ENCODE measurements at places on chromosomes 2 and 18.

GRCh38 chr2:217585362-217585761 lies 417.4 kb downstream of the TNS1 start:
- DNase-seq: no peak

- DNase-seq: no peak
Observed at GRCh38 chr18:62494764-62495163, 28.1 kb upstream of the ZCCHC2 start.

GRCh38 chr2:180334514-180334913 lies 327.4 kb upstream of the CWC22 start:
- DNase-seq: no peak

GRCh38 chr2:23565814-23566213 lies 180.8 kb downstream of the KLHL29 start:
- DNase-seq: no peak

GRCh38 chr2:161112908-161113307 lies 47.3 kb upstream of the TANK start:
- no peak for DNase-seq

GRCh38 chr2:197838036-197838435 lies 33.6 kb downstream of the PLCL1 start:
- no peak for DNase-seq

GRCh38 chr2:150417278-150417677 lies 70.2 kb downstream of the RND3 start:
- DNase-seq: no peak

DNA sequence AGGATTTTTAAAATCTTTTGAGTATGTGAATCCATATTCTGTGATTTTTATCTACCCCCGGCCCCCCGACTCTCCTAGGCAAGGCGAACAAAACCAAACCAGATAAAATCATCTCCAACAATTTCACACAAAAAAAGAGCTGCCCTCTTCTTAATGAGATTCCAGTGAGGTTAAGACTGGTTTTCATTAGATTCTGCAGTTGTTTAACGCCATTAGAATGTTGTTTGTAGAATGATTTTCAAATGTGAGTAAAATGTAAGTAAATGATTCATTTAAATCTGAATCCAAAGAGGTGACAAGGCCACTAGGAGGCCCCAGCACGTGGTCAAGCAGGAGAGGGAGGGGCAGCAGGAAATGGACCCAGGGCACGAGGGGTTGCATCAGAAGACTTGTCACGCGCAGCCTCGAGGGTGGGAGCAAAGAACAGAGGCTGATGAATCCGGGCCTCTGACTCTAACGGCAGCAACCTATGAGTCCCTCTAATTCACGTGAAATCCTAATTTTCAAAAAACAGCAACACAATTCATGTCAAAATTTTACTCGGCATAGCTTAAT lies 24.3 kb upstream of the KLHL29 start:
- no peak for DNase-seq

GRCh38 chr2:189297446-189297845 lies 117.9 kb upstream of the COL5A2 start:
- DNase-seq: no peak

DNA sequence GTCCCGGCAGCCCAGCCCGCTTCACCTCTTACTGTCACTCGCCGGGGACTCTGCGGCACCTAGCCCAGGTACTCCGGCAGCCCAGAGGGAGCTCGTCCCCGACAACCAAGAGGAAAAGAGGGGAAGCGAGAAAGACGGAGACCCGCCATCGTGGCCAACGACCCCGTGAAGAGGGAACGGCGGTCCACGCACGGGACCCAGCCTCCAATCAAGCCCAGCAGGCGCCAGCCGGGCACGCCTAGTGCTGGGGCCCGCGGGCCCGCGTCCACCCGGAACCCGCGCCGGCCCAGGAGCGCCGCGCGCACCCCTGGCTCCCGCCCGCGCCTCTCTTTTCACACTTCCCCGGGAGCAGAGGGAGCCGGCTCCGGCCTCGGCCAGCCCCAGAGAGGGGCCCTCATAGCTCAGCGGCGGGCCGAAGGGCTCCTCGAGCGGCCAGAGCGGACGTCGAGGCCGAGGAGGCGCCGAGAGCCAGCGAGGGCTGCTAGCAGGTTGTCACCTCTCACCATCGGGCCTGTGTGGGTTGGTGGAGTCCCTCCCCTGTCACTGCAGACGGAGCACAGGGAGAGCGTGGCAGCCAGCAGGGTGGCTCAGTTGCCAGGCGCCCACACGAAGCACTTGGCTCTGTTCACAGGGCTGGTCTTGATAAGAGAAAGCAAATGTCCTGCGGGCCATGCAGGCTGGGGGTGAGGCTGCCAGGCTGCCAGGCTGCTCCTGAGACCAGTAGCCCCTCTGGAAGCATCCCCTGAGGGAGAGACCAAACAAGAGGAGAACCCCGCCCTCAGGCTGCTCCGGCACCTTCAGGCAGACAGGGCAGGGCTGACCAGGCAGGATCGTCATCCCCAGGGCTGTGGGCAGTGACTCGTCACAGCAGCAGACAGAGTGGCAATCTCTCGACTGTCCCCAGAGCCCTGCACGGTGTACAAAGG lies 36.9 kb upstream of the KLF11 start:
- DNase-seq: no peak

GRCh38 chr2:238821944-238822670 lies 25.8 kb upstream of the TWIST2 start:
- no peak for DNase-seq

GRCh38 chr2:37831081-37831780 lies 93.9 kb upstream of the RMDN2 start:
- no peak for DNase-seq

DNA sequence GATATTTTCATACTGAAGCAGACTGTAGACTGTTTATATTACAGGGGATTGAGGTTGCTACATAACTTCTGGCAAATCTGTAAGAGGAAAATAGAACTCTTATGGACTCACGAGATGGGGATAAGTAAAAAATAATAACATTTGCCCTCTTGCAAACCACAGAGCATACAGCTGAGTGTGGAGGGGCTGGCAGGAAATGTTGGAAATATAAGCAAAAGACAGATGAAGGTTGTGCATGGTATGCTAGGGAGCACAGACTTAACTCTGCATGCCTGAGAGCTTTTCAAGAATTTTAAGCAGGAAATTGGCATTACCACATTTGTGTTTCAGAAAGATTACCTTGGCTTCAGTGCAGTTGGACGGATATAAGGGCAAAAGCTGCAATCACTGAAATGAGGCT lies 411.1 kb downstream of the RAD51AP2 start:
- DNase-seq: no peak

DNA sequence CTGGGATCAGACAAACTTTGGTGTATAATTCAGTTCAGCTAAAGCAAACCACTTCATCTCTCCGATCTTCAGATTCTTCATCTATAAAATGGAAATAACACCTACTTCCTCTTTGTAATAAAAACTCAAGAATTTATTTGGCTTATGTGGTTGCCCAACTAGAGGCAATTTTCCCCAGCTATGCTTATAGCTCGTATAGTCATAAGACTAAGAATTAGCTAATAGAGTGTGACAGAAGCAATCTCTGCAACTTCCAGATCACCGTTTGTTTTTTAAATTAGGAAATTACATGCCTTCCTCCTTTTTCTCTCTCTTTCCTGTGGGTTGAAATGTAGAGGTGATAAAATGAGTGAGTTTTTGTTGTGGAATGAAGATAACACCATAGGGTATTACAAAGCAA lies 35.3 kb upstream of the KCNF1 start:
- no peak for DNase-seq

GRCh38 chr2:173511357-173511756 lies 156.7 kb downstream of the CDCA7 start:
- DNase-seq: no peak

DNA sequence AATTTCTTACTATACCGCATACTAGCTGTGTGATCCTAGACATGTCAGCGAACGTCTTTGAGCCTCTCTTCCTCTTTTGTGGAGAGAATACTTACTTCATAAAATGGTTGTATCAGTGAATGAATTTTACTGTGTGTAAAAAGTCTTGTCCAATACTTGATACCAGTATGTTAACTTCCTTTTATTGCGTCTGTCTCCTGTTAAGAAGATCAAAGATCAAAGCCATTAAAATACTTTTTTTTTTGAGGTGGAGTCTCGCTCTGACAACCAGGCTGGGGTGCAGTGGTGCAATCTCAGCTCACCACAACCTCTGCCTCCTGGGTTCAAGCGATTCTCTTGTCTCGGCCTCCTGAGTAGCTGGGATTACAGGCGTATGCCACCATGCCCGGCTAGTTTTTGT lies 33.2 kb downstream of the ERLEC1 start:
- no peak for DNase-seq

DNA sequence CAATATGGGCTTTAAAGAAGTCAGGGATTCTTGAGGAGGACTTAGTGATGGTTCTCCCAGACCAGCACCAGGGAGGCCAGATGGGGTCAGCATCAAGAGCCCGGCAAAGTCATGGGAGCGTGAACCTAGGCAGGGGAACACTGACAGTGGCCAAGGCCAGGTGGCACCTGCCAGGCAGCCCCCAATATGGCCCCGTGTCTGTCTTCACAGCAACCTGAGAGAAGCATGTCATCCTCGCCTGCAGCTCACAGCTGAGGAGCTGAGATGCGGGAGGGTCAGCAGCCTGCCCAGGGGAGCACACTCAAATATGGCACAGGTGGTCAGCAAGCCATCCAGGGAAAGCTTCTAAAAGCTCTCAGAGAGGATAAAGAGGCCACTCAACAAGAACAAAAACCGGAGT lies 105.7 kb upstream of the GPC1 start:
- no peak for DNase-seq

GRCh38 chr18:634551-635045 lies 22.9 kb upstream of the TYMS start:
- no peak for DNase-seq

- no peak for DNase-seq
Observed at GRCh38 chr2:136222862-136223261, 104.9 kb upstream of the CXCR4 start.

- no peak for DNase-seq
Observed at GRCh38 chr2:205145888-205146287, 536.4 kb upstream of the NRP2 start.

DNA sequence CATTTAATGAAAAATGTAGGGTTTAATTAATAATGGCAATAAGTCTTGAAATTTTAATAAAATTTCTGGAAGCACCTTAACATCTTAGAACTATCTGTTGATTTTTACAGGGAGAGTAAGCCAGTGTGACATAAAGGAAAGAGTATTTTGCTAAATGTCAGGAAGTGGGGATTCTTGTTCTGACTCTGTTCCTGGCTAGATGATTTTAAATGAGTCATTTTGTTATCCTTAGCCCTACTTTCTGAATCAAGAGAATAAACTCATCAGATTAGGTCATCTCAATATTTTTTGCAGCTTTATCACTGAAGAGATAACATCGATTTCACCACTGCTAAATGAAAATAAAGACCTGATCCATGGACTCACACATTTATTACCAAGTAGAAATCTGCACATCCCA lies 377.5 kb upstream of the CYRIA start:
- no peak for DNase-seq

DNA sequence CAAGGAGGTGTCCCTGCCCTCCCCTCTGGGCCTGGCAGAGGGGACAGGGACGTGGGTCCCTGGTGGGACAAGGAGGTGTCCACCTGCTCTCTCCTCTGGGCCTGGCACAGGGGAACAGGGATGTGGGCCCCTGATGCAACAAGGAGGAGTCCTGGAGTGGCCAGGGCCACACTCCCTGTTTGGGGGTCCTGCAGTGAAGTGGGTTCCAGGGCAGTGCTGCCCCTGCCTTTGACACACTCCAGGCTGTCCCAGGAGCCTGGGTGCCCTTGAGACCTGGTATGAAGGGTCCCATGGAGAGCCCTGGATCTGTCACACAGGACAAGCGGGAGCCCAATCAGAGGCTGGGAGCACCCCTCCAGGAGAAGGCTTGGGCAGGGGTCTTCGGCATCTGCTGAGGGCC lies 75.8 kb upstream of the GPC1 start:
- DNase-seq: no peak

- no peak for DNase-seq
Observed at GRCh38 chr18:28511413-28511821, 334.5 kb upstream of the CDH2 start.

- no peak for DNase-seq
Observed at GRCh38 chr2:172639256-172639655, 83.4 kb downstream of the PDK1 start.

DNA sequence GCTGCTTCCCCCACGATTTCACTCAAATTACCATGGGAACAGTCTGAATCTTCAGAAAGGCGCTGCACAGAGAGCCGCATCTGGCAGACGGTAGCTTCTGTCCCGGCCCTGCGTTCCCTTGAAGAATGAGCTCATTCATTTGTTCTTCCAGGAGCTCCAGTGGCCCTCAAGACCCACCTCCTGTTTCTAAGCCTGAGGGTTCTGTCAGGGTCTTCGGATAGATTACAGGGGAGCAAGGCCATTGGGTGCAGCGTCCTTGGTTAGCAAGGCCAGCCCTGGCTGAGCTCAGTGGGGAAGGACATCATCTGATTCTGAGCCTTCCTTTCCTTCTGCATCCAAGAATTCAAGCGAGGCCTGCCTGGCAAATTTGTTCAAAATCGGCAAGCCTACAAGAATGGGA lies 111.9 kb downstream of the PDCL3 start:
- DNase-seq: no peak

GRCh38 chr2:161243905-161244304 lies 64.3 kb upstream of the PSMD14 start:
- no peak for DNase-seq

- no peak for DNase-seq
Observed at GRCh38 chr2:61134141-61134540, 27.8 kb upstream of the C2orf74 start.

DNA sequence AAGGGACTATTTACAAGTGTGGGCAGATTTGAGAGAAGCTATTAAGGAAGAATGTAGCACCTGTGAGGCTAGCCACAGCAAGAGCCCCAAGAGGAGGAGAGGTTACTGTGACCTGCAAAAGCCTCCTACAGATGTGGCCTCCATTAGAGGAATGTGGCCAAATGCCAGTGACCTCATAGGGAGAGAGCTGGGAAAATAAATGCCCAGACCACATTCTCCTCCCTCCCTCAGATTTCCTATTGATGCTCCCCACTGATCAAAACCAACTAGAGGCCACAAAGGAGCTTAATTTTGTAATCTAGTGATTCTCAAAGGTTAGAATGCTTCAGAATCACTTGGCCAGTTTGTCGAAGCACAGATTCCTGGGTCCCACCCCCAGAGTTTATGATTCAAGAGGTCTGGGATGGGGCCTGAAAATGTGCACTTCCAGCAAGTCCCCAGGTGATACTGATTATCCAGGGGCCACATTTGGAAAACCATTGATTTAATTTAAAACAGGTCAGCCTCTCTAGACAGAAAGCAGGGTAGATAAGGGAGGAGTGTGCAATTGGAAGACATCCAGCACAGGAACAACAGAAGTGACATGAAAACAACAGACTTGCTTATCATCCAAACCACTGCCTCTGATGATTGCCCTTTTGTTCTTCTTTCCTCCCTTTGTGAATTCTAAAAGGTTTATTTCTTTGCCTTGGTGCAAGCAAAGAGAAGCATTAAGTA lies 61.2 kb upstream of the RBBP8 start:
- no peak for DNase-seq

- DNase-seq: no peak
Observed at GRCh38 chr2:41832218-41832617, 215.6 kb upstream of the PKDCC start.

GRCh38 chr2:127485051-127485693 lies 41.1 kb downstream of the IWS1 start:
- no peak for DNase-seq
